SW 1271 (cell line): ENCODE measurements at places on chromosomes 2 and 18.

DNA sequence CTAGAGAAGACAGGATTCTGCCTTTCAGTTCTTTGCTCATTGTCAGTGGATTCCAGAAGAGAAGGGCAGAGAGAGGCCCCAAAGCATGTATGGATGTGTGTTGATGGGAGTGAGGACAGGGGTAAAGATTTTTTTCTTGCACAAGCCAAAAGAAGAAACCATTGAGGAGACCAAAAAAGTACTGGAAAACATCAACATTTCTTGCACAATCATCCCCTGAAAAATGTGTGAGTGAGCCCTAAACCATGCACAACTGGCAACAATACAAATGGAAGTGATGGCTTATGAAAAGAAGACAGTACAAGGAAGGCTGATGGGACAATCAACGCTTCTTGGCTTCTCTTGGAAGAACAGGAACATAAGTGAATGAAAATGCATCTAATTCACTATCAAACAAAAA is 5.6 kb upstream of the SMAD7 start:
- no peak for DNase-seq

- DNase-seq: no peak
Observed at GRCh38 chr2:66689456-66690051, 254.6 kb downstream of the MEIS1 start.

GRCh38 chr2:43467891-43468290 is 127.9 kb downstream of the THADA start:
- no peak for DNase-seq

GRCh38 chr18:76399613-76400391 is 95.2 kb downstream of the ZNF516 start:
- no peak for DNase-seq

- no peak for DNase-seq
Observed at GRCh38 chr2:20507166-20507692, 60.4 kb downstream of the RHOB start.

- DNase-seq: peak; percentile 23
Observed at GRCh38 chr2:84991404-84992160, 20.6 kb downstream of the KCMF1 start.

GRCh38 chr2:222939208-222939856 is 78.5 kb downstream of the ACSL3 start:
- DNase-seq: peak; percentile 67

DNA sequence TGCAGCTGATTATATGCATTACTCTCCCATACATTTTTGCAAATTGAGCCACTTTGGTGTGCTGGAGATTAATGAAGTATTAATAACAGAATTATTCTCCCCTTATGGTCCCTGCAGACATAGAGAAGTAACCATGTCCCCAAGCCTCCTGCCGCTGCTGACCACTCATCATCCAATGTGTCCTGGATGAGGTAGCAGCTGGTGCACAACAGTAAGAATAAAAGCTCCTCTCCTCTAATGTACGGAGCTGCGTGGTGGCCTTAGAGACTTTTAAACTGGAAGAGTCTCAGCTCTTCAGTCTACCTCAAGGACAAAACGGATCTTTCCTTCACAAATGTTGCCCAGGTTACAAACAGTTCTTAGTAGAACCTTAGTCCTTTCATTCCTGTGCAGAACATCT is 37.7 kb downstream of the TPO start:
- DNase-seq: no peak

DNA sequence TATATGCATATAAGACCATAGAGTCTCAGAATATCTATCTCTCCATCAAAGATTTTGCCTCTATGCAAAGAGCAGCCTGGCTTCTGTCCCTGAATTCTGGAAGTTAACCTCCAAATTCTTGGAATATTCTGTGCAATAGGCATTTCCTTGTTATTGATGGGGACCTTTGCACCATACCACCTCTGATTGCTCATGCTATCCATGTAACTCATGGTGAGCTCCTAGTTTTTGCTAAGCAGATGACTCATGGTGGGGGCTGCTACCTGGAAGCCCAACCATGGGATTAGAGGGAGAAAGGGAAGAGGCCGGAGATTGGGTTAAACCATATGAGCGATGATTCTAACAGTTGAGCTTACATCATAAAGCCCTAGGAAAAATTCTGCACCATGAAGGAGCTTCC is 310.2 kb upstream of the FIGN start:
- no peak for DNase-seq

DNA sequence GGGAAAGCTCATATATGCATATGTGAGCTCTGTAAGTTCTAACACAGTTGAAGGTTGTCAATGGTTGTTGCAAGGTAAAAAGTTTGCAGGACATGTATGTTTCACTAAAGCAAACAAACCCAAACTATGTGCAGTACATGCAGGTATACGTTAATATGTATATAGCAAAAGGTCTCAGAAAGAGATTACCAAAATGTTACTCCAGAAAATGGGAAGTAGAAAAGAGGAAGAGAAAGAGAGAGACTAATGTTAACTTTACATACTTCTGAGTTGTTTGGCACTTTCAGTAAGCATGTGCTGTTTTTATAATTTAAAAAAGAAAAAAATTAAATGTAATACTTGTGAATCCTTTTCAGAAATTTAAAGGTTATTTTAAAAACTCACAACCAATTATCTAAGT is 32.8 kb upstream of the PEX13 start:
- DNase-seq: no peak

DNA sequence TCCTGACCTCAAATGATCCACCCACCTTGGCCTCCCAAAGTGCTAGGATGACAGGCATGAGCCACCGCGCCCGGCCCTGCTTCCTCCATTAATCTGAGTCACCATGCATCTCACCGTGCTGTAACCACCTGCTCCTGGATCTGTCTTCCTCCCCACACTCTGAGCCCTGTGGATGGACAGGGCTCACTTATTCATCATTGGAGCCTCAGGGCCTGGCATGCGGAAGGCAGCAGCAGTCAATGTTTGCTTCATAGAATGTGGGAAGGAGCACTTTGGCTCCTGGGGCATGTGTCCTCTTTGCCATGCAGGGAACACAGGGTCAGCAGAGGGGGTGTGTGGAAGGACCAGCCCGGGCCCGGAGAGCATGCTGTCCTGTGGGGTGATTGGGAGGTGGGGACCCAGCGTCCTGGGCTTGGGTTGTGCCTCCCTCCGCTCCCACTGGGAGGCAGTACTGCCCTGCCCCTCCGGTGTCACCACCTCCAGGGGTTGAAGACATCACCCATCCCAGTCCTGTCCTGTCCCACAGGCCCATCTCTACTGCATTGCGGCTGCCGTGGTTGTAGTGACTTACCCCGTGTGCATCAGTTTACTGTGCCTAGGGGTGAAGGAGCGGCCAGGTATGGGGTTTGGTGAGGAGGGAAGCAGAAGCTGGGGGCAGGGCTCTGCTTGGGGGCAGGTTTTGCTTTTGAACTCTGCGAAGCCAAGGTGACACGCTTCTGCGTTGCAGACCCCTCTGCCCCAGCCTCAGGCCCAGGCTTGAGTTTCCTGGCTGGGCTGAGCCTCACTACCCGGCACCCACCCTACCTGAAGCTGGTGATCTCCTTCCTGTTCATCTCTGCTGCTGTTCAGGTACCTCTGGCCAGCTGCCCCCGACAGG is 11.5 kb downstream of the MFSD2B start:
- DNase-seq: no peak

- DNase-seq: no peak
Observed at GRCh38 chr2:221034973-221035372, 537.1 kb downstream of the EPHA4 start.

GRCh38 chr2:15638720-15639119 is 47.1 kb downstream of the DDX1 start:
- DNase-seq: no peak

- no peak for DNase-seq
Observed at GRCh38 chr2:31694444-31694843, 113.7 kb upstream of the SRD5A2 start.

- DNase-seq: no peak
Observed at GRCh38 chr2:95267458-95268210, 6.6 kb upstream of the PROM2 start.

DNA sequence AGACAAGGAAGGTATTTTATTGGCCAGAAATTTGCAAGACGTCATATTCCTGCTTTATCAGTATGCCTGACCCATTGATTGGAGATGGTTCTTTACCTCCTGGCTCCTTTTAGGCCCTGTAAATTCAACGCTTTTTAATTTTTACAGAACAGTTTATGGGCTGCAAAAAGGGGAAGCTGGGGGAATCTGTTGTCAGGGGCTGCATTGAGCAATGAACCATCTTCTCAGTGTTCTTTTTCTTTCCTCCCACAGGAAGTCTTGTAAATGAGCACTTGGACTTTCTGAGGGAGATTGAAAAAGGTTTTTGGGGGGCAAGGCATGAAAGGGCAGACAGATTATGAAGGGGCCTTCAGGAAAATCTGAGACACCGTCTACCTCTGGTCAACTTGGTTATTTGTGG is 503.6 kb upstream of the TNP1 start:
- no peak for DNase-seq

- DNase-seq: no peak
Observed at GRCh38 chr2:65016789-65017188, 27.6 kb downstream of the SLC1A4 start.

- DNase-seq: no peak
Observed at GRCh38 chr2:38610851-38611801, 8.4 kb upstream of the HNRNPLL start.

- DNase-seq: no peak
Observed at GRCh38 chr2:241771286-241772062, 5.1 kb upstream of the GAL3ST2 start.

- no peak for DNase-seq
Observed at GRCh38 chr18:63627819-63628218, 16.2 kb downstream of the SERPINB4 start.

GRCh38 chr2:16655445-16655837 is 10.2 kb downstream of the CYRIA start:
- DNase-seq: no peak

- DNase-seq: no peak
Observed at GRCh38 chr2:1791006-1791605, 46.8 kb upstream of the PXDN start.

DNA sequence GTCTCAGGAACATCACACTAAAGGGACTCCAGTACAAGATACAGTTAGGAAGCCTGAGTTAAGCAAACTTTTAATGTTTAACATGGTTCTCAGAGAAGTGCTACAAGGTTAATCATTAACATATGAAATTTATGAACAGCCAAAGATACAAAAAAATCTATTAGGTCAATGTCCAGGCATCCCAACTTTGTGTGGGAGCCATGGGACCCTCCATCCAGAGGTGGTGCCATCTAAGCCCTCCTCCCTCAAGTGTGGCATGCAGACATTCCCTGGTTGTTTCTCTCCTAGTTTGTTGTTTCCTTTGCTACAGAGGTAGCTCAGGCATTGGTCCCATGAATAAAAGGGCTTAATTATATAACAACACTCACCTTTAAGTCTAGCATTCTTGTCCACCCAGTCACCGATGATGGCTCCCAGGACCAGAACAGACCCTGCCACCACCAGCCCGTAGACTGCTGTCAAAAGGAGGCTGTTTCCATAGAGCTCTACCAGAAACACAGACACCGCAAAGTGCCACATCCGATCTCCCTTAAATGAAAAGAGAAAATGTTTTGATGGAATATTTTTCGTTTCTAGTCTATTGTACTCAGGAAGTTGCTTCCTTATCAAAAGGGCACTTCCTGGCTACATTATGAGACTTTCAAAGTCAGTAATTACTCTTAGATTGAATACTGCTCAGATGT is 5.7 kb downstream of the SLC40A1 start:
- DNase-seq: no peak

DNA sequence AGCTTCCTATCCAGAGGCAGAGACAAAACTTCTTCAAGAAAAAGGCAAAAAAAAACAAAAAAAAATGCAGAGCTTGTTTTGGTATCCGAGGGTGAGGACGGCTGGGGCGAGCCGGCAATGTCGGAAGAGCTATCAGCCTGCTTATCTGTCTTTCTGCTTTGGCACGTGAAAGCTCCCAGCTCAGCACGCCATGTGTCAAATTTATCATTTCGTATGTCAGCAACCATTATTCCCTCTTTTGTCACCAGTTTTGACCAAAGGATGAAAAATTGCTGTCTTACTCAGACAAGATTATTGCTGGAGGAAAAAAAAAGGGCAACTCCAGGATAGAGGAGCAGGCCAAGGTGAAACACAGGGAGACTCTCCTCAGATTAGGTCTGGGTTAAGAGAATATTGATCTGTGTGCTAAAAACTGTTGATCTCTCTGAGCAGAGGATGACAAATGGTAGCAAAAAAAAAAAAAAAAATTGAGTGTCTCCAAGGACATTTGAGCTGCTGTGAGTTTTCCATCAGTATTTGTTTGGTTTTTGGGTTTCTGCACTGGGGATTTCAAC is 532.0 kb upstream of the POU3F3 start:
- no peak for DNase-seq
